Neuronal stem cell (in vitro differentiated cells): ENCODE measurements at places on chromosomes 2 and 18.

GRCh38 chr2:130246430-130246829 is 48.2 kb upstream of the TUBA3E start:
- no peak for DNase-seq

DNA sequence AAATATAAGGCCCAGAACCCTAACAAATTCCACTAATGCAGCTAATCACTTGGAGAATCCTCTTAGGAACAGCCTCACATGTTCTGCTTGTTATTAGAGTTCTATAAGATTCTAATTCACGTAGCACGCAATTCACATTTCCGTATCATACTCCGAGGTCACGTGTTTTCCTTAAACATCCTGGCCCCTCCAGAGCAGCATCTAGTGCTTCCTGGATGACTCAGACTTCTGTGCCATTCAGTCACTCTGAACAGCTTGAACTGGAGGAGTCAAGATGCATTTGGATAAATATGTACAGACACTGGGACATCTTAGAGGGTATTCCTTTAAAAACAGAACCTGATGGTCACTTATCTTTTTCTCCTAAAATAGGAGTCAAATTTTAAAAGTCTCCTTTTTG is 156.5 kb downstream of the MYO5B start:
- no peak for DNase-seq

- DNase-seq = no peak
Observed at GRCh38 chr2:239756790-239757760, 268.1 kb downstream of the NDUFA10 start.

DNA sequence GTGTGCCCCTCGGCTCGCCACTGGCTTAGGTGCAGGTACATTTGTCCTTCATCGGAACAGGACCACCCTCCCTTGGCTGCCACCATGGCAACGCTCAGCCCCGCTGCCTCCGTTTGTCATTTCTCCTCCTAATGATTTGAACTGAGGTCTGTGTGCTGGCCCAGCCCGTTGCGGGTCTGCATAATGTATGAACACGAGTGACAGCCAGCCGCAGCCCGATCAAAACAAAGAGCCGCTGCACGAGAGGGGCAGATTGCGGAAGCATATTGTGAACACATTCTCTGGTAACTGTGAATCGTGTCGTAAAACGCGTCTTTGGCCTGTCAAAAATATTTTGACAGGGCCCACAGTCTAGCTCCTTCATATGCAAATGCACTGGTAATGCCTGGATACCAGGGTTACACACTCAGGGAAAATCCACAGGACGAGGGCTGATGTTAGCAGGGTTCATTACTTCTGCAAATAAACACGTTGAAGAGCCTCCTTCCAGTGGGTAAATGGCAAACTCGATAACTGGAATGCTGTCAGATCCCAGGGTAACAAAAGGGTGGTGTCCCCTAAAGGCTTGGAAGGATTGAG is 137.0 kb downstream of the AGAP1 start:
- no peak for DNase-seq

GRCh38 chr2:65033178-65033577 is 23.0 kb upstream of the CEP68 start:
- DNase-seq = no peak

DNA sequence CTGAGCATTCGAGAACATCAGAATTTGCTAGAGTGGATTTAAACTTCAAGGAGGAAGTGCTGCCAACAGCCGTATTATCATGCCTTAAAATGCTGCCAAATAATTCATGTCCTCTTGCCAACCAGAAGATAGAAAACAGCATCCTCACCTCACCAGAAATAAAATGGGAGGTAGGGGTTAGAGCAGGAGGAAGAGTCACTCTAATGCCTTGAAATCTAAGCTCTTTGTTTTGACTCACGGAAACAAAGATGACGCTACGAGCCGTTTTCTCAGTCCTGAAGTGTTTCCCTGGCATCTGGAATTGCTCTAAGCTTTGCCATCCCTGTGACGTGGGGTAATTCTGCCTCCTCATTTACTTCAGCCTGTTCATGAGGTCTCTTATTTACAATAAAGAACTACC is 97.1 kb downstream of the PRPF40A start:
- no peak for DNase-seq

DNA sequence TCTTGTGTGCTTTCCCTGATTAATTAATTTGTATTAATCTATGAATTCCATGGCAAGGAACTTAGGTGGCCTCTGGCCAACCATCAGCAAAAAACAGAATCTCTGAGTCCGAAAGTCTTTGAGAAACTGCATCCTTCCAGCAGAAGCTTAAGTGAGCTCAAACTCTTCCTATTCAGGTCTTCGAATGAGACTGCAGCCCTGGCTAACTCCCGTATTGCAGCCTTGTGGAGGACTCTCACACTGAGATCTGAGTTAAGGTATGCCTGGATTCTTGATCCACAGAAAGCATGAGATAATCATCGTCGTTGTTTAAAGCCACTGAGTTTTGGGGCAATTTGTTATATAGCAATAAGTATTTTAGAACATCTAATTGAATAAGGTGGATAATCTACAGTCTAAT is 1143.9 kb upstream of the NXPH2 start:
- no peak for DNase-seq

GRCh38 chr2:100071335-100072043 is 70.9 kb downstream of the AFF3 start:
- no peak for DNase-seq

- no peak for DNase-seq
Observed at GRCh38 chr2:119586085-119586484, 41.8 kb downstream of the CFAP221 start.

- DNase-seq = no peak
Observed at GRCh38 chr2:226317970-226318369, 481.6 kb downstream of the IRS1 start.

GRCh38 chr2:44964752-44965236 is 23.3 kb downstream of the SIX3 start:
- DNase-seq = no peak

- no peak for DNase-seq
Observed at GRCh38 chr2:155643056-155643775, 689.3 kb downstream of the NR4A2 start.

DNA sequence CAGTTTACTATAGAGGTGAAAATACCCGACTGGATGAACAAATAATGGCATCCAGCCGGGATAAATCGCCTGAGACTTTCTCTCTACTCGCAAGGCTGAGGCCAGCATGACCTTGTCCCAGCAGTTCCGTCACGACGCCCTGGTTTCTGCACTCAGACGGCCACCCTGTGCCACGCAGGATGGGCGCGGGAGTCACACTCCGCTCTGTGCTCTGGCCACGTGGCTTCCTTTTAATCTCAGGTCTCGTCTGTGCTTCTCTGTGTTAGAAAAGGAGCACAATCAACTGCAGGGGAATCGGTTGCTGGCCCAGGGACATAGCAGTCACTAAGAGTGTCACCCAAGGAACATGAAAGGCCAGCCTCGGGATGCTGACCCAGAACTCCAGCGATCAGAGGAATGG is 194.7 kb upstream of the PXDN start:
- no peak for DNase-seq

DNA sequence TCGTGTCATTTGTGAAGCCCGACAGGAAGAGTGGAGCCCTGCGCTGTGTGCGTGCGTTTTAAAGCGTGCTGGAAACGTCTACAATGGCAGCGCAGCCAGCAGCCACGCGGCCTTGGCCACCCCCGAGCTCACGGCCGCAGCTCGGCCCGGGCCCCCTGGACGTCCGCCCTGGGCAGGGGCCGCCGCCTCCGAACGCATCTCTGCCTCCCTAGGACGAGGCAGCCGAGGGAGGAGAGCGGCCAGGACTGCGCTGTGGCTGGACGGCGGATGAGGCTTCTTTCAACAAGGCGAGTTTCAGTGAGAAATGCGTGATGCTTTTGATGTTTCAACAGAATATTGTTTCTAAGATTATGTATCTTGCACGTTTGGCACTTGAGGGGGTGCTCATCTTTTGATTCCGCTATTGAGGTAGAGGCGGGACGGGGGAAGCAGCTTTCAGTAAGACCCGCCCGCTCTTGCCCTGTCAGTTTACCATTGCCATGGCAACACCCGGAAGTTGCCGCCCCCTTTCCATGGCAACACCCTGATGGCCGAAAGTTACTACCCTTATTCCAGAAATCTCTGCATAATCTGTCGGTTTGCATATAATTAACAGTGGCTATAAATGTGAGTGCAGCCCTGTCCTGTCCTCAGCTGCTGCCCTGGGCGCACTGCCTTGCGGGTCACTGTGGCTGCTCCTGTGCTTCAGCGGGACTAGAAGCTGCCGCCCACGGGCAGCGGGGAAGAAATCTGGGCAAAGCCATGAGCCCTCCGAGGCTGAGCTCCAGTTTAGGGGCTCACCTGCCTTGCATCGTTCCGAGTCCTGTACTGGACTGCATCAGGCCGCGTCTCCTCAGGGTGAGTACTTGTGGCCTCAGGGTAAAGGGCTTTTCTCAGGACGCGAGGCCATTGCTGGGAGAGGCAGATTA is 38.6 kb downstream of the ADNP2 start:
- DNase-seq = peak; percentile 56

DNA sequence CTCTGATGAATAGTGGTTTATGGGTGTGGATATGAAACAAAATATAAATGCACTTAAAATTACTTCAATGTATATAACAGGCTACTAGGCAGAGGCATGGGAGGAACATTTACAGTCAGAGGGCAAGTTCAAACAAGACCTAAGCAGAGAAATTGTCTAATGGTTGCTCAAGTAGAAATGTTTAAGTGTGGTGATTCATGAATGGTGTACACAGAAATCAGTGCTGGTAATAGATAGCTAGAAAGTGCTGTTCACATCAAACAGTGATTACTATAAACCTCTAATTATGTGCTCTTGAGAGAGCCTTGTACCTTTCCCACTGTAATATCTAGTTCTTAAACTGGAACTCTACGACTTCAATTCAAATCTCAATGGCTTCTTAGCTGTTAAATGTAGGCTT is 485.1 kb downstream of the NRXN1 start:
- DNase-seq = no peak

DNA sequence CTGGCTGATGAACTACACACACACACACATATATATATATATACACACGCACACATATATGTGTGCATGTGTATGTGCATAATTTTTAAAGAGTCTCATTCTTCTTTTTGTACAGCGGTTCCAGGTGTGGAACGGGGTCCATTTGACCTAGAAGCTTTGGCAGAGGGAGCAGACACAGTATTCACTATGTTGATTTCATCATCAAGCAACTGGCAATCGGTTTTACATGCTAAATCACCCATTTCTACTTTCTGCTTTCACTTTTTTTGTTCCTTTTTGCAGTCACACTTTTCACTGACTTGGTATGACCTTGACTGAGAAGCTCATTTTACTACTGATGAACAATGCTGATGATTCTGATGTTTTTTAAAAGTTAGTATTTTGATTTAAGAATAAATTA is 63.0 kb upstream of the PGAP1 start:
- no peak for DNase-seq

GRCh38 chr18:62721839-62722795 is 6.8 kb downstream of the PHLPP1 start:
- no peak for DNase-seq

DNA sequence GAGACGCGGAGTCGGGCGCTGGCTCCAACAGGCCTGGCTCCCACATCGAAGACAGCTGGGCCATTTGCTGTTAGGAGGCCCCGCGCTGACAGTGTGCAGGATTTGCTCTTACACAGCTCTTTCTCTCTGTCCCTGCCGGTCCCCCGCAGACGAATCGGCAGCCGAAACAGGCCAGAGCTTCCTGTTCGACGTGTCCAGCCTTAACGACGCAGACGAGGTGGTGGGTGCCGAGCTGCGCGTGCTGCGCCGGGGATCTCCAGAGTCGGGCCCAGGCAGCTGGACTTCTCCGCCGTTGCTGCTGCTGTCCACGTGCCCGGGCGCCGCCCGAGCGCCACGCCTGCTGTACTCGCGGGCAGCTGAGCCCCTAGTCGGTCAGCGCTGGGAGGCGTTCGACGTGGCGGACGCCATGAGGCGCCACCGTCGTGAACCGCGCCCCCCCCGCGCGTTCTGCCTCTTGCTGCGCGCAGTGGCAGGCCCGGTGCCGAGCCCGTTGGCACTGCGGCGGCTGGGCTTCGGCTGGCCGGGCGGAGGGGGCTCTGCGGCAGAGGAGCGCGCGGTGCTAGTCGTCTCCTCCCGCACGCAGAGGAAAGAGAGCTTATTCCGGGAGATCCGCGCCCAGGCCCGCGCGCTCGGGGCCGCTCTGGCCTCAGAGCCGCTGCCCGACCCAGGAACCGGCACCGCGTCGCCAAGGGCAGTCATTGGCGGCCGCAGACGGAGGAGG is 3.5 kb downstream of the GDF7 start:
- DNase-seq = no peak

GRCh38 chr2:200320344-200320743 is 13.9 kb downstream of the SPATS2L start:
- DNase-seq = no peak

DNA sequence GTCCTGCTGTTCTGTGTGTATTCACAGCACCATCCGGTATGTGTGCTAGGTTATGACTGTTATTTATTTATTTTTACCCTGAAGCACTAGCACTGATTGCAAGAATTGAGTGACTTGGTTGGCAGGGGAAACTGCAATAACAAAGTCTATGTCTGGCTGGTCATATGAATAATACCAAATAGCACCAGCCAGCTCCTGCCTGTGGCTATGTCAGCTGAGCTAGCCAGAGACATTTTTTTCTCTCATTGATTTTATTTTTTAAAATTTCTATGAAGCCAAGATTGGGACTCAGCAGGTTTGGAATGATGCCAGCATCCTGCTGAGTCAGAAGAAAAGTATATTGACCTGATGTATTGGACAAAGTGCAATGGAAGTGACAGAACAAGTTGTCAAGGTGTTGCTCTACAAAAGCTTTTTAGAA is 188.5 kb upstream of the CDH2 start:
- no peak for DNase-seq

DNA sequence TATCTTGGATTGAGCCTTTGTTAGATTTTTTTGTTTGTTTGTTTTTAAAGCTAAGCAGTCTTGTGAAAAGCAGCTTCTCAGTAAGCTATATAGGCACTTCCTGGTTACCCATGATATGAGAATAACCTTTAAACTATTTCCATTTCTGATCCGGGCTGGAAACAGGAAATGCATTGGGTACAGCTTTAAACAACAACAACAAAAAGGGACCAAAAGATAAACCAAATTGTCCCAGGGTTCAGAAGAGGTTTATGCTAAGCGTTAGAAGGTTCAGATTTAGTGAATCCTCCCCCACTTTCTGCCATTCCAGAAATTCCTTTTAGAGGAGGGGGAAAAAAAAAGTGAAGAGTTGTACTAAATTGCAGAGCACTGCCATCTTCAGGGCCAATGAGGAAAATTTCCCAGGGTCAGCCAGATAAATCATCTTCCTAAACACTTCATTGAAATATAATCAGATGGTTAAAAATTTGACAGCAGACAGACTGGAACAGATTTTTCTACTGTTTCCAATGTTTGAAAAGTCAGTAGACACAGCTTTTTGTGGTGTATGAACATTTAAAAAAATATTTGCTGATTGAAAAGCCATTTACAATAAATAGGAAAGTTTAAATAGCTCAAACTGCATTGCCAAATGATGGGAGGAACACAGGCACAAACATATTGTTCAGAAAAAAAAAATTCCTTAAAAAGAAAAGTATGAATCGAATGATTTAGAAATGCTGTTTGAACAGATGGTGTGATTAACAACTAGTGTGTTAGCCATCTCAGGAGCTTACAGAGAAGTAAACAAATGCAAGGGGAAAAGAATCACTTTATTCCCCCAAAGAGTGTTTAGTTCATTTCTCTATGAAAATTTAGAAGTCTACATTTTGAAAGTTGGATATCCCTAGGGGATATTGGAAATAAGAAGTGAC is 189.9 kb upstream of the TANK start:
- DNase-seq = peak; percentile 65
